ENCODE measurements at places on chromosomes 6 and 20. TPM values are rescaled to one million over a fixed set of nuclear protein-coding genes. Genes with fewer than 3 reads are reported as not detected.
A peak's percentile ranks its signal among the peaks of the same experiment; 100 is the strongest.

GRCh38 chr6:95354551-95354950, 222.8 kb upstream of the MANEA start:
- no peaks in the 10 kb centered on the region for H3K36me3 ChIP-seq
- no peaks in the 10 kb centered on the region for H3K27me3 ChIP-seq
- no peak overlapping the region for H3K27ac ChIP-seq
- peaks cover 6% of the 10 kb centered on the region for H3K4me1 ChIP-seq
- no peak for DNase-seq

- peaks cover 11% of the 10 kb centered on the region for H3K4me1 ChIP-seq
- peaks cover 16% of the 10 kb centered on the region for H3K36me3 ChIP-seq
- H3K4me3 ChIP-seq = no peak overlapping the region
- H3K27me3 ChIP-seq = no peaks in the 10 kb centered on the region
- no peak for DNase-seq
Measured at GRCh38 chr20:16528078-16528477, 45.2 kb downstream of the KIF16B start.

GRCh38 chr20:10042086-10042485, 7.3 kb downstream of the ANKEF1 start:
- H3K4me3 ChIP-seq = no peak overlapping the region
- no peak overlapping the region for H3K27ac ChIP-seq
- DNase-seq = no peak
- peaks cover 10% of the 10 kb centered on the region for H3K36me3 ChIP-seq
- no peaks in the 10 kb centered on the region for H3K27me3 ChIP-seq
- no peaks in the 10 kb centered on the region for H3K4me1 ChIP-seq

DNA sequence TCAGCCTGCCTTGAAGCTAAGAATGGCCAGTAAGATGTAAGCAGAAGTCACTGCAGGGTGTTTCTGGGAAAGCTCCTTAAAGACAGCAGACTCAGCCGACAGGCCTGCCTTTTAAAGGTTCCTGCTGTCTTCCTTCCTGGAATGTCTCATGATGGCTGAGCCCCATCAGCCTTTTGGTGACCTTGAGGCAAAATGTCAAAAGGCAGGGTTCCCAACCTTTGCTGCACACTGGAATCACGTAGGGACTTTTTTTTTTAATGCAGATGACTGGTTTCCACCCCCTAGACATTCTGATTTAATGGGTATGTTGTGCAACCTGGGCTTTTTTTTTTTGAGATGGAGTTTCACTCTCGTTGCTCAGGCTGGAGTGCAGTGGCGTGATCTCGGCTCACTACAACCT, 11.6 kb downstream of the MDGA1 start:
- H3K27ac ChIP-seq = no peak overlapping the region
- H3K27me3 ChIP-seq = peaks cover 91% of the 10 kb centered on the region
- H3K4me3 ChIP-seq = no peak overlapping the region

- no peaks in the 10 kb centered on the region for H3K36me3 ChIP-seq
- H3K27me3 ChIP-seq = peaks cover 5% of the 10 kb centered on the region
- H3K27ac ChIP-seq = no peak overlapping the region
Measured at GRCh38 chr6:165767228-165767627, 104.2 kb upstream of the PDE10A start.

- no peaks in the 10 kb centered on the region for H3K36me3 ChIP-seq
- H3K27ac ChIP-seq = no peak overlapping the region
- H3K27me3 ChIP-seq = no peaks in the 10 kb centered on the region
- no peak overlapping the region for H3K4me3 ChIP-seq
Measured at GRCh38 chr6:38271081-38271480, 368.6 kb downstream of the BTBD9 start.

GRCh38 chr6:157245436-157245835, 77.9 kb downstream of the TMEM242 start:
- peaks cover 20% of the 10 kb centered on the region for H3K4me1 ChIP-seq
- no peak for DNase-seq
- H3K4me3 ChIP-seq = no peak overlapping the region
- H3K27me3 ChIP-seq = peaks cover 4% of the 10 kb centered on the region
- peak overlapping the region; percentile 24 for H3K27ac ChIP-seq
- peaks cover 2% of the 10 kb centered on the region for H3K36me3 ChIP-seq

DNA sequence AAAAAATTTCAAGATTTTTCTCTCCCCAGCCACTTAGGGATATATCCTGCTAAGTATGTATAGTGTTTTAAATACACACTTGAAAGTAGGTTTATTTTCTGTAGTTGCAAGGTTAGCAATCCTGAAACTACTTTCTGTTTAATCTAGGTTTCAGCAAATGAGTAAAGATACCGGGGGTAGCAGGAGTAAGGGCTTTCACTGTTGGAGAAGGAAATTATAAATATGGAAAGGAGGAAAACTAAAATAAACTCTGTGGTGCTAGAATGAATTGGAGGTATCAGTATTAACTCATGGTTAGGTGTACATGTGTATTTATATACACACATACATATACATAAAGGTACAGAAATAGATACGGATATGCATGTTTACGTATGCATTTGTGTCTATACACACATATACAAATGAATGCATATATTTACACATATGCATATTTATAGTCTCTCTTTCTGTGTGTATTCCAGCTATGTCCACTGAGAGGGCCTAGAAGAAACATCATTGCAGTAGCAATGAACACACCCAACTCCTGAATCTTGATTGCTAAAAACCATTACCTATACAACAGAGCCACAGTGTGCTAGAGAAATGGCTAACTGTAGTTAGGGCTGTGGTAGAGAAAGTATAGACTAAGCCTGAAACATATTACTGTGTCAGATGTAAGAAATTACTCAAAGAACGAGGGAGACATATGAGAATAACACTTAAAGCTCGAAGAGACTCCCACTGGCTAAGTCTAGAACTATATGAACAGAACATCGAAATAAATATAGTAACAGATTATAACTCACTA, 95.9 kb upstream of the EMILIN3 start:
- H3K27ac ChIP-seq = no peak overlapping the region
- DNase-seq = no peak
- H3K36me3 ChIP-seq = peaks cover 68% of the 10 kb centered on the region
- no peaks in the 10 kb centered on the region for H3K27me3 ChIP-seq

DNA sequence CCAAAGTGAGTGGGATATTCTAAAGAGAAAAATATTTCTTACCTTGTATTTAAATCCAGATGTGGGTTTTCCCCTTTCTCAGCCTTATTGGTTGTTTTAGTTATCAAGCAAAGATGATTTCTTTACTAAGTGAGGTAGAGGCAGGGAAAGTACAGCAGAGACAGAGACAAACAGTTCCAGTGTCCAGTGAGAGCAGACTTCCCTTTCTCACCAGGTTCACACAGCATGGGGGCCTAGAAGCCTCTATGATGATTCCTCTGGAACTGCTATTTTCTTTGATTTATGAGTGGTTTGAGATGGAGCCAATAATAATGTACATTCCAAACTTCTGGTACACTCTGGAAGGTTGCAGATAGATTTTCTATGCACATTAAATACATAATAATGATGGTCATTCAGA, 234.0 kb upstream of the MARCKS start:
- no peak overlapping the region for H3K4me3 ChIP-seq
- H3K36me3 ChIP-seq = no peaks in the 10 kb centered on the region
- peaks cover 5% of the 10 kb centered on the region for H3K27me3 ChIP-seq
- no peak overlapping the region for H3K27ac ChIP-seq
- no peak for DNase-seq

DNA sequence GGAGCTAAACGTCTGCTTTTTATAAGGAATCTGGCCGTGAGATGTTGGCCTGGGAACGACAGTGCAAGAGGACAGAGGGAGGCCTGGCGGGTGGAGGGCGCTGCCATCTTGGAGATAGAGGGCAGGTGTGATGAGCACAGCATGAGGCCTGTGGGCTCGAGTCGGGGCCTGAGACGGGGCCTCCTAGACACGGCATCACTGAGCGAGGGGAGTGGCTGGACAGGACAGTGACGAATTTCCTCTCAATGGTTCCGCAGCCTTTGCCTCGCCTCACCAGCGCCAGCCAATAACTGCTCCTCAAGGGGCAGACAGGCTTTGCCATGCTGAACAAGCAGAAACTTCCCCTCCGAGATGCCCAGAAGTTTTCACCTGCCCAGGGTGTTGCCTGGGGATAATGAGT, 376.7 kb downstream of the THBS2 start:
- H3K4me1 ChIP-seq = no peaks in the 10 kb centered on the region
- peaks cover 35% of the 10 kb centered on the region for H3K27me3 ChIP-seq
- no peaks in the 10 kb centered on the region for H3K36me3 ChIP-seq

- peaks cover 65% of the 10 kb centered on the region for H3K27me3 ChIP-seq
- DNase-seq = no peak
- peaks cover 16% of the 10 kb centered on the region for H3K4me1 ChIP-seq
- H3K36me3 ChIP-seq = peaks cover 6% of the 10 kb centered on the region
- H3K4me3 ChIP-seq = no peak overlapping the region
Measured at GRCh38 chr6:33215271-33216116, 7.2 kb downstream of the RING1 start.

The CD164 gene
- total RNA-seq = 262 TPM

The PRR18 gene
- 0.93 TPM for total RNA-seq

The NFKBIL1 gene
- total RNA-seq = 28.7 TPM

Measured in progenitor cell of endocrine pancreas (in vitro differentiated cells).